ENCODE measurements at places on chromosomes 6 and 20.

DNA sequence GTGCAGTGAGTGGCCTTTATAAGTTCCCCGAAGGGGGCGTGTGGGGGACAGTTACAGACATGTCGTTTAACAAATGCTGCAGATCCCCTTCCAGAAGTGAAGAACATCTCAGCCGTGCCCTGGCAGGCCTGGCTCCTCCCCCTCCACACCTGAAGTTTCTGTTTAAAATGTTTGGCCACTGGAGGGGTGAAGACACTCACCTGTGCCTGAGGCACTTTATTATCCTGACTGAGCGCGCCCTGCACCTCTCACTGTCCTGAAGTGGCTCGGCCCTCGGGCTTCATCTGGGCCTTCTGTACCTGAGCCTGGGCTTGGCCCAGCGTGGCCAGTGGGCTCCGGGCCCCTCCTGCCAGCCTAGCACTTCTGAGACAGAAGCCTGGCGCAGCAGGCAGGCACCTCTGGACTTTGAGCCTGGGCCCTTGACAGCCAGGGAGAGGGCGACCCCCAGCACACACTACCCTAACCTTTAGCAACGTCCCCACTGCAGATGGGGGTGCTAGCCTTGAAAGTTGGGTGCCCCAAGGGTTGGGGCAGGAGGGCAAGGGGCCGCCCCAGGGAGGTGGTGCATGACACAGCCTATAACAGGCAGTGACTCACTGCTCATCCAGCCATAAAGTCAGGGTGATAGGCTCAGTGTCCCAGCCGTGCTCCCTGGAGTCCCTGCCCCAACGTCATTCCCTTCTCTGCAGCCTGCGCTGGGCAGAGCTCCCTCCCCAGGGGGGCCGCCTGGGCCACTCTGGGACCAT, 13.6 kb upstream of the GATA5 start:
- no peak for DNase-seq

DNA sequence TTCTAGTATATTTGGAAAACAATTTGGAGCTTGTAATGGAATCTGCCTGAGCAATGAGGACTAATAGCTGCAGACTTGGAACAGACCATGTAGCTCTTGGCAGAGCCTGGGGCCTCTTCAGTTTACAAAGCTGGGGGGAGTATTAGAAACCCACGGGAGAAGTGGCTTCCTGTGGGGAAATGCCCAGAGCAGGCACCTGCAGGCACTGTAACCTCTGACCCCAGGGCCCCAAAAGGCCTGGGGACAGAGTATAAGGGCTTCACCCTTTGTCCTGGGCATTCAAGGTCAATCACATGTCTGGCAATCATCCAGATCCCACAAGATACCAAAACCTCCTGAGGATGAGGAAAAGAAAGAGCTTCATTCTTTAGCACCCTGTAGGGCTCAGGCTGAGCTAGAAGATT, 19.4 kb downstream of the PKIG start:
- no peak for DNase-seq

DNA sequence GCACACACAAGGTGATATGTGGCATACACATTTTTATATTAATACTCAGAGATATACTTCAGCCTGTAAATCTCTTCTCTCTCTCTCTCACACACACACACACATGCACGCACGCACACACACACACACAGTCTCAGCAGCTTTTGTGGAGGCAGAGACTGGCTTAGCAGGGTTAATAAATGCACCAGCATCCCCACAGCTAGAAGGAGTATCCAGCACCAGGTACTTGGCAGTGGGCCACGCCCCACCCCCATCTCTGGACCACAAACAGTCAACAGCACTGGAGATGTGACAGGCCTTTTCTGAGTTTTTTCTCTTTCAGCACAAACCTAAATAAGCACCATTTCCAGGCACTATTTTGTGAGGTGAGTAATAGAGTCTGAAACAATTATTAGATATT, 47.3 kb upstream of the LRFN2 start:
- DNase-seq: peak; percentile 8

- DNase-seq: peak; percentile 31
Observed at GRCh38 chr6:167678102-167679101, 148.3 kb upstream of the AFDN start.

GRCh38 chr6:111653979-111654378, 48.3 kb upstream of the TRAF3IP2 start:
- DNase-seq: no peak

GRCh38 chr6:131947986-131948661, 3.0 kb downstream of the CCN2 start:
- no peak for DNase-seq

- no peak for DNase-seq
Observed at GRCh38 chr6:90274451-90275030, 22.1 kb downstream of the BACH2 start.
